Activated CD4-positive, alpha-beta T cell treated with anti-CD3 and anti-CD28 coated beads for 48 hours (primary cell): ENCODE measurements at places on chromosomes 1 and 21.
A peak's percentile ranks its signal among the peaks of the same experiment; 100 is the strongest.

DNA sequence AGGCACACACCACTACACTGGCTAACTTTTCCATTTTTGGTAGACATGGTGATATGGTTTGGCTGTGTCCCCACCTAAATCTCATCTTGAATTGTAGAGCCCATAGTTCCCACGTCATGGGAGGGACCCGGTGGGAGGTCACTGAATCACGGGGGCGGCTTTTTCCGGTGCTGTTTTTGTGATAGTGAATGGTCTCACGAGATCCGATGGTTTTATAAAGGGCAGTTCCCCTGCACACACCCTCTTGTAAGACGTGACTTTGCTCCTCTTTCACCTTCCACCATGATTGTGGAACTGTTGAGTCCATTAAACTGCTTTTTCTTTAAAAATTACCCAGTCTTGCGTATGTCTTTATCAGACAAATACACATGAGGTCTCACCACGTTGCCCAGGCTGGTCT, 1.3 kb upstream of the FTCD start:
- DNase-seq = no peak

DNA sequence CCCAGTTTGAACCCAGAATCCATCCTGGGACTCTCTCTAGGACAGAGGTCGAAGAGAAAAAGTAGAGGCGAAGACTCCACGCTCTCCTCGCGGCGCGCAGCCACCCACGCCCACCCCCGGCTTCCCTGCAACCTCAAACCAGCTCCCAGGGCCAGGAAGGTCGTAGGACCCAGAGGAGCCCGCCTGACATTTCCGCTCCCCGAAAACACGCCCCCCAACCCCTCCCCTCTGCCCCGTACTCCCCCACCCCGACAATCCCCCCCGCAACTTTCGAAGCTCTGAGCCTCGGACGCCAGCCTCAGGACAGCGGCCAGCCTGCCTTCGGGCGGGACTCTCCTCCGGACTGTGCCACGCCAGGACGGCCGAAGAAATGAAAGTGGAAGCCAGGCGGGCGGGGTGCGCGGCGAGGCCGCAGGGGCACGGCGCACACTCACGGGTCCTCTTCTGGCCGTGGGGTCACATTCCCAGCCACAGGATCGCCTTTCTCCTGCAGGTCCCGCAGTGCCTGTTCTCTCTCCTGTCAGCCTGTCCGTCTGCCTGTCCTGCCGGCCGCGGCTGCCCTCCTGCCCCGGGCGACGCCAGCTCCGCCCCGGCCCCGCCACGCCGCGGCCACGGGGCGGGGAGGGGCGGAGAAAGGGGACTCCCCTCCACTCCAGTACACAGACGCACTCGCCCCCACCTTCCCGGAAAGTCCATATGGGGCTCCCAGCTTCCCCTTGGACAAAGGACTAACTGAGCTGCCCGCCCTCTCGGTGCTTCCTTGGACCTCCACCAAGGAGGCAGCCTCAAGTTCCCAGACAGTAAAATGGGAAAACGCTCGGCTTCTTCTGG, at the start of gene MOB3C:
Gene MOB3C (minus strand): TSS at position 535 of the 831 bp plus-strand sequence. CDS start 3,490 bp downstream, outside the sequence.
- peak; percentile 71 for DNase-seq

- DNase-seq = no peak
Observed at GRCh38 chr1:96520579-96520947, 201.0 kb upstream of the PTBP2 start.

DNA sequence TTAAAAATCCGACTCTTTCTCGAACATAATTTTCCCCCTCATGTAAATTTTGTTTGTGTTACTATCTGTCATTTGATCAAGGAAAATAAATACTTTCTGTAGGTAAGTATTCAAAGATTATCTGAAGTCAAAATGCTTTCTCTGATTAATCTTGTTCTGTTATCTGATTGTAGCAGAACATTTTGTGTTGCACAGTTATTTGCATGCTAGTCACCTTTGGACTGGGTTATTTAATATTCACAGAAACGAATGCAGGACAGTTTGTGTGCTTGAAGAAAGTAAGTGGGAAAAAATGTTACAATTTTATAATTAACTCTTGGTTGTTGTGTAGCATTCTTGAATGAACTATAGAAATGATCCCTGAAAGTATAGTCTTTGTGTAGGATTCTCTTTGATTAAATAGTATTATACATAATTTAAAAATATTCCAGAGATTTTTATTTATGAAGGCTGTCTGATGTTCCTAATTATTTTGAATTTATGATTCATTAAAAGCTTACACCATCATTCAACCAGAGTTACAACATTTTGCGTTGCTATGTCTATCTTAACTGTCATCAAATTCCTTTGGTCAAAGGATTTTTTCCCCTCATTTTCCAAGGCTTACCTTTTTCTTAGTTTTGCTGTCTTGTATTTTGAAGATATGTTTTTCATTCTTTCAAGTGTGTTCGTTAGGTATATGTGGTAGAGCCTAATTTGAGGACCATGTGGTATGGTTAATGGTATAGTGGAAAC, 176.6 kb downstream of the GIPC2 start:
- DNase-seq = no peak

GRCh38 chr1:46098027-46098712, 34.3 kb downstream of the PIK3R3 start:
- no peak for DNase-seq

DNA sequence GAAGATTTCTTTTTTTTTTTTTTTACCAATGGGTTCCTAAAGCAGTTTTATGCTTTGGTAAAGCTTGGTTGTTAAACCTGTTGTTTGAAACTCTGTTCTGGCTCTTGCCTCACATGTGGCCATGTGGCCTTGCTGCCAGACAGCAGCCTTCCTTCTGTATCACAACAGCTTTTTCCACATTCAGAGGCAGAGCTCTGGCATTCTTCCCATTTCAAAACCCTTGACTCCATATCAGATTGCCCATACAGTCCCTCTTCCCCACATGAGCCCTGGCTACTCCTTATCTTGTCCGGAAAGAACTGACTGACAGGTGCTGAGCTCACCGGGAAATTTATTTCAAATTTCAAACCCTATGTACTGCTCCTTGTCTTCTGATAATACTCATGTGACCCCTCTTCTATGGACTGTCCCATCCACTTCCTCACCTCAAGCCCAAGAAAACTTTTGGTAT, 38.5 kb upstream of the LAX1 start:
- DNase-seq = no peak

- DNase-seq = no peak
Observed at GRCh38 chr1:153306303-153307220, 6.2 kb downstream of the PGLYRP3 start.

GRCh38 chr1:2375246-2375922, 16.0 kb downstream of the MORN1 start:
- no peak for DNase-seq

DNA sequence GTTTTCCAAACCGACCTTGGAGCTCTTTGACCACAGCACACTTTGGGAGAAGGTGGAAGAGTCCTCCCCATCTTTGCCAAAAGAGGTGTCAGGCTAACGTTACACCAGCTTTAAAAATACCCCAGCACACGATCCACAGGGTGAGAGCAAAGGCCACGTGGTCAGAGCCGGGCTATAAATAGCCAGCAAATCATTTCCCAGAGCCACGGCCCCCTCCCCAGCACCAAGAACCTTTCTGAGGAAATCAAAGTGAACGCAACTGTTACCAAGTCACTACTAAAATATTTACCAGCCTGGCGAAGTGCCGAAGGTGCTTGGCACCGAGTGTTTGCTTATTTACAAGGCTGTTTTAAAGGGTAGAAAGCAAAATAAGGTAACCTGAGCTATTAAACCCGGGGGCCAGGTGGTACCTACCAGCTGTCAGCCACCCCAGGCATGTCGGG, 72.4 kb downstream of the CASZ1 start:
- no peak for DNase-seq

DNA sequence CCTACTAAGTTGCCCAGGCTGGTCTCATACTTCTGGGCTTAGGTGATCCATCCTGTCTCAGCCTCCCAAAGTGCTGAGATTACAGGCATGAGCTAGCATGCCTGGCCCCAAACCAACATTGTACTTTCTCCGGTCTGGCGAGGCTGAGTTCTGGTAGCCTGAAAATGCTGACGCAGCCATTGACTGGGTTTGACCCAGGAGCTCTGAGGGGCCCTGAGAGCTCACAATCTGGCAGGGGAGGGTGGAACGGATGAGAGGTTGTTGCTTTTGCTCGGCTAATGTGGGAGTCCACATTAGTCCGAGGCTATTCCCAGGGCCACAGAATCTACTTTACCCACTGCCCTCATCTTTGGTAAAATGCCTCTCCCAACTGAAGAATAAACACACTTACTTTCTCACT, 35.1 kb upstream of the PARP1 start:
- DNase-seq = no peak

DNA sequence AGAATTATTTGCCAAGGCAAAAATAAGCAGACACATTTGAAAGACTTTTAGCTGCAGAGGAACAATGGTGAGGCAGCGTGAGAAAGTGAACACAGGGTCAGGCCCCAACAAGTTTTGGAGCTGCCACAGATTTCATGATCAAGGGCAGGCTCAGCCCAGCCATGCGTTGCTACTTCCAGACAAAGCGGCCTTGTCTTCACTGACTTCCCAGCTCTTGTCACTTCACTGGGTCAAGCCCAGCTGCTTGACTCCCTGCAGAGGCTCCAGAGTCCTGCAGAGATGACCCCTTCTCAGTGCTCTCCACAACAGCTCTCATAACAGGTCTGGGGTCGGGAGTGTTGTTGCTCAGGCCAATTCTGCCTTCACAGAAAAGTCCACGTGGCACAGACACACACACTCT, 35.8 kb downstream of the HHAT start:
- DNase-seq = no peak

- DNase-seq = no peak
Observed at GRCh38 chr1:170241266-170241851, 95.6 kb downstream of the NTMT2 start.

GRCh38 chr21:43645136-43645891, 14.0 kb downstream of the HSF2BP start:
- DNase-seq = peak; percentile 39

DNA sequence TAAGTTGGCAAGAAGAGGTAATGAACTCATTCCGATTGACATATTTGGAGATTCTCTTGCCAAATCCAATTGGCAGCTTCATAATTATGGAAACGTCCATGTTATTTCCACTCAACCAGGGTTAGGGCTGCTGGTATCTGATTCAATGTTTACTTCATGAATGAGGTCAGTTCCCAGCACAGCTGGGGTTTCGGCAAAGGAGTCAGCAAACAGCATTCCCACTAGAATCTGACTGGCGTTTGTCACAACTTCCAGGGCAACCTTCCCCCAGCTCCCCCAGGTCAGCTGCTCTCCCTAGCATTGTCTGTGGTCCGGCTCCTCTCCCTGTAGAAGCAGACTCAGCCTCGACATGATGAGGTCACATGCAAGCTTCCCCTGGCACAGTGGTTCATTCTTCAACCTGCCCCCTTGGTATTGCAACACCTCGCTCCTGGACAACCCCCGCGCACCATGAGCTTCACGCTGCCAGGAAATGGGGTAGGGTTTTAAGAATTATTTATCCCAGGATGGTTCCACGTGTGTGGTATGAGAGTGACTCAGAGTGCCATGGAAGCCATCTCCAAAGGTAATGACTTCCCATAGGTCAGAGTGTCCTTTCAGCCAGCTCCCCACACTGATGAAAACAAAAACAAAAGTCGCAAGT, 100.7 kb upstream of the SLC25A33 start:
- no peak for DNase-seq

DNA sequence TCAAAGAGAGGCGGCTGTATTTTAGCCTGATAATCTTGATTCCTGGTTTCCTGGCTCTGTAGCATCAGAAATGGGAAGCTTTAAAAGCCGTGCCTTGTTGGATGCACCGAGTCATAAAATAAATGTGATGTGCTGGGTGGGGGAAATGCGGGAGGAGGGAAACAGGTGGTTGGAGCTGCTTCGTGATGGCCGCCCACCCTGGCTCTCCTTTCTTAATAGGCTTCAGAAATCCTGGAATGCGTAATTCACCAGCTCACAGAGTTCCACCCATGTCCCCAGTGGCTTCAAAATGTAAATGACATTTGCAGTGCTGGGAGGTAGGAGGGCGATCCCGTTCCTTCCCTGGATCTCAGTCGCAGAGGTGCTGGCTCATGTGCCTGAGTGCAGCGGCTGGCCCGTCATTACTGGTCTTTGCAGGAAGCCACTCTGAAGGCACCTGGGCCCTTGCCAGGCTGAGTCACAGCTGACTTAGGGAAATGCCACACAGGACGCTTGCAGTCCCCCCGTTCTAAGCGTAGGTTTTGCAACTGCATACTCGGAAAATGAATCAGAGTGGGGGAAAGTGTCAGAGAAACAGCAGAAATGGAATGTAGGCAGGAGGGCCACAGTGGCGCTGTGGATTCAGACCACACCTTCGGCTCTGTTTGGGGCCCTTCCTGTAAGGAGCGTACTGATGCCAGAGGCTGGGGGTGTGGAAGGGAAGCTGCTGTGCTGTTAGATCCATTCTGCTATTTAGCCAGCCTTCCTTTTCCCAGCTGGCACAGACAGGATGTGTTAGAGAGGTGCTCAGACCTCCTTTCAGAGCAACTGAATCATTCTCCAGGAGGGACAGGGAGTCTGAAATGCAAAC, 37.6 kb downstream of the GALNT2 start:
- peak; percentile 93 for DNase-seq

- DNase-seq = no peak
Observed at GRCh38 chr1:3524556-3525203, 70.2 kb downstream of the ARHGEF16 start.

GRCh38 chr1:40404670-40405462, 31.3 kb downstream of the SMAP2 start:
- peak; percentile 44 for DNase-seq

DNA sequence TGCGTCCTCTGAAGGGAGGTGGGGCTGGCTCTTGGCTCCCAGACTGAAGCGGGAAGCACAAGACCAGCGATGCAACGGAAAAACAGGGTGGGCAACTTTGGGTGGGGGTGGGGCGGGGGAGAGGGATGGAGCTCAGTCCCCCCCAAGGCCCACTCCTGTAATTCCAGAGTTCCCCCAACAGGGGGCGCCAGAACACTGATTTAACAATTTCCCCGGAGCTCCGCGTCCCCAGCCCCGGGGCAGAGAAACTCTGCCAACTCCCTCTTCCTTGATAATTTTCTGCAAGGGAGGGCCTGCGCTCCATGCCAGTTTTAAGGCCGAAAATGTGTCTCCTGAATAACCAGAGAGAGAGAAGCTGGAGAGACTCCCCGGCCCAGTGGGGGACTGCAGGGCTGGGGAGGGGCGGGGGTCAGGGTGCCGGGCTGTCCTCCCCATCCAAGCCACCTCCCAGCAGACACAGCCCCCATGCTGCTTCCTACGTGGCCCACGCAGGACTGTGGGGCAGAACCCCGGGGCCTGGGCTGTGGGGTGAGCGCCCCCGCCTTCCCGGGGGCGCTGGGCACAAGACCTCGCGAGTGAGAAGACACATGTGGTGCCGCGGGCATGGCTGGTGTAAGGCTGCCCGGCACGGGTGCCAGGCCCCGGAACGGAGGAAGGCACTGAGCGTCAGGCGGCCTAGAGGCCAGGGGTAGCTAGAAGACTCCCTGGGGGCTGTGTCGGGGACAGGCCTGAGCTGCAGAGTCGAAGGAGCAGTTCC, 51.4 kb downstream of the KIF21B start:
- peak; percentile 72 for DNase-seq

DNA sequence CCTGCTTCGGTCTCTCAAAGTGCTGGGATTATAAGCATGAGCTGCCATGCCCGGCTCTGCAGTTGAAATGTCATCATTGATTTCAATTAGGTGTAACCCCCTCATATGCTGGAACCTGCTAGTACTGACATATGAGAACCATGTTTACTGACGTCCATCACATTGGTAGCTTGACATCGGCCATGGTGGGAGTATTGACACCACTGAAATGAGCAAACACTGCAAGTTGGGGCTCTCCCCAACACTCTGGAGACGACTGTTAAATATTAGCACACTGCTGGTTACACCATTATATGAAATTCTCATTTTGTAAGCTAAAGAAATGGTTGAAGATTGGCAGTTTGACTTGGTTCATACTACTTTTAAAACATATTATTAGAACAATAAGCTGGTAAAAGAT, 63.7 kb downstream of the CNST start:
- DNase-seq = no peak
